ELR (cell line): ENCODE measurements at places on chromosomes 3 and 15.

DNA sequence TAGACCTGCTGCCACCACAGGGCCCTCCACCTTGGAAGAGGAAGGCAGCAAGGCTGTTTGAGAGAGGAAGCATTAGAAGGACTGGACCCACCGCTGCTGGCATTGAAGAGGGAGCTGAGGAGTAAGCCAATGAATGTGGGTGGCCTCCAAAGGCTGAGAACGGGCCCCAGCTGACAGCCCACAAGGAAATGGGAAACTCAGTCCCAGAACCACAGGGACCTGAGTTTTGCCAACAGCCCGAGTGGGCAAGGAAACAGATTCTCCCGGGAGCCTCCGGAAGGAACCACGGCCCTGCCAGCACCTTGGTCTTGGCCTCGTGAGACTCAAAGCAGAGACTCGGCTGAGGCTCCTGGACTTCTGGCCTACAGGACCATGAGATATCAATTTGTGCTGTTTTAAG, 95.4 kb upstream of the SNRPA1 start:
- no peak for DNase-seq

GRCh38 chr3:28326458-28326926, 22.0 kb upstream of the ZCWPW2 start:
- no peak for DNase-seq

DNA sequence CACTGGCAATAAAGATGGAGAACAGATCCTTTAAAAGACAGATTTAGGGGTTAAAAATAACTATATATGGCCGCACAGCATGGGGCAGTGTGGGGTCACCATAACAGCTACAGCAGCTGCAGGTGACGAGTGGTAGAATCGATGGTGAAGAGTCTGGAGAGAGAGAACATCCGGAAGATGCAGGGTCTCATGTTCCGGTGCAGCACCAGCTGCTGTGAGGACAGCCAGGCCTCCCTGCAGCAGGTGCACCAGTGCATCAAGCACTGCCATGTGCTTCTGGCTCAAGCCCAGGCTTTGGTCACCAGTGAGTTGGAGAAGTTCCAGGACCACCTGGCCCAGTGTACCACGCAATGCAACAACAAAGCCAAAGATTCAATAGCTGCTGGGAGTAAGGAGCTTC, 93.7 kb upstream of the IMPG2 start:
- no peak for DNase-seq

- no peak for DNase-seq
Observed at GRCh38 chr15:99481113-99481950, 84.5 kb upstream of the MEF2A start.

DNA sequence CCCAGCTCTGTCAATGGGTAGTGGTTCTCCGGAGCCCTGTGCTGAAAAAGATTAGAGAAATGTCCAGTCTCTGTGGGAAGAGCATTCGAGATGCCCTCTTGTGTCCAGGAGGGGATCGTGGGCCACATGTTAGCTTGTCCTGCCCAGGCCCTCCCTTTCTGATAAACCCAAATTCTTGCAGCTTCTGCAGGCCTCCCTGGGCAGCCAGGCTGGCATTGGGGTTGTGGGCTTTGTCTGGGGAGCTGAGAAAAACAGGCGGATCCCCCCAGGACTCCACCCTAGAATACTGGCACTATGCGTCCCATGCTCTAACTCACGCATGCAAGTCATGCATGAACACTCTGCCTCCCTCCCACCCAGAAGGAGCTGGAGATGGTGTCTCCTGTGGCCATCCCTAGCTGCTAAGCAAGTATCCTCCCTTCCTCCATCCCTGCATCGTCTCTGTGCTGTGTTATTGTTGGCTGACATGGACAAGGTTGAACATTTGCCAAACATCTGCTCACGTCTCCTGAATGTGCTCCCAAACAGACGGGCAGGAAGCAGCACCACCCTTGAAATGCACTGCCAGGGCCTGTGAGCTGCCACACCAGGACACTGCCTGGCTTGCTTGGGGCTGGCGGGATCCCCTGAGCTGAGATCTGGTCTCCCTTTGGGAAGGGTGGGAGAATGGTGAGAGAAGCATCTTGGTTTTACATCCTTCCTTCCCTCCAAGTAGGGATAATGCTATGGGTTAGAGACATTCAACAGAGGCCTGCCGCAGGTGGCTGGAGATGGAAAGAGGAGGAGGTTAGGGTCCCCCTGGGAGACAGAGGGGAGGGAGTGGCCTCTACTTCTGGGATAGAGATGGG, 26.5 kb downstream of the CFAP161 start:
- DNase-seq = no peak

DNA sequence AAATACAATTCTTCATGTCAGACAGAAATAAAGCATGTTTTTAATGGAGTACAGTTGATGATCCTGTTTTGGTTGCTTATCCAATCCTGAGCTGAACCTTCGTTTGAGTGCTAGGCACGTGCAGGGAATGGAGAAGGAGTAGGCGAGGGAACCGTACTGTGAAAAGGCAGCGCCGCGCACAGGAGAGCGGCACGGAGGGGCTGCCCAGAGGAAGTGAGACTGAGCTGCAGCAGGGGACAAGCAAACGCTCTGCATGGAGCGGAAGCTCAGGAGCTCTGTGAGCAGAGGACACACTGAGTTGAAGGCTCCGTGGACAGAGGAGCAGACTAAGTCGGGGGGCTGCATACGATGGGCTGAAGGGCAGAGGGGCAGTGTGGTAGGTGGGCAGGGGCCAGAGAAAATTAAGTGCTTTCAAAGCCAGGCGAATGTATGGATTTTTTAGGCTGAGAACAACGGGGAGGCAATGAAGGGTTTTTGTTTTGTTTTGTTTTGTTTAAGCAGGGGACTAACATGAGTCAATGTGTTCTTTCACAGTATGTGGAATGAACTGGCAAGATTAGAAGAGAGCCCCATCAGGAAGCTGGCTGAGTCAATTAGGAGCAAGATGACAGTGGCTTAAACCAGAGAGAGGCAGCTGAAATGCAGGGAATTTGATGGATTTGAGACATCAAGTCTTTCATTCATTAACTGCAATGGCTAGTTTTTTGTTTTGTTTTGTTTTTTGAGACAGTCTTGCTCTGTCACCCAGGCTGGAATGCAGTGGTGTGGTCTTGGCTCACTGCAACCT, 23.8 kb upstream of the TM2D3 start:
- DNase-seq = peak; percentile 81

GRCh38 chr3:187774185-187774789, 29.0 kb upstream of the BCL6 start:
- DNase-seq = no peak

GRCh38 chr15:33453761-33454160, 143.0 kb downstream of the RYR3 start:
- no peak for DNase-seq

DNA sequence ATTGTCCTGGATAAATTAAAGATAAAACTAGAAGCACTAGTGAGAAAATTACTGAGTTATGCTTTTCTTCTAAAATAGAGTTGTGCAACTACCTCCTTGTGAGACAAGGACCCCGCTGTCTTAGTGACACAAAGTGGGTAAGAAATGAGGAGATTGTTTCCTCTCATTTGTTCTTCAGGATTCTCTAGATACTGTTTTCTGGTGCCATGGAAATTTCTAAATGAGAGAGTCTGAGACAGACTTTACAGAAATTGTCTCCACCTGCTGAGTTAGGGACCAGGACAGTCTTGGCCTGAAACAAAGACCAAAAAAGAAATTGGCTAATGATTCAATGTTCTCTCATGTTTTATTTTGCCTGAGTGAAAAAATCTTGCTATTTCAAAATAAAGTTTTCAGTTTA, 427.5 kb downstream of the TUSC7 start:
- DNase-seq = no peak

DNA sequence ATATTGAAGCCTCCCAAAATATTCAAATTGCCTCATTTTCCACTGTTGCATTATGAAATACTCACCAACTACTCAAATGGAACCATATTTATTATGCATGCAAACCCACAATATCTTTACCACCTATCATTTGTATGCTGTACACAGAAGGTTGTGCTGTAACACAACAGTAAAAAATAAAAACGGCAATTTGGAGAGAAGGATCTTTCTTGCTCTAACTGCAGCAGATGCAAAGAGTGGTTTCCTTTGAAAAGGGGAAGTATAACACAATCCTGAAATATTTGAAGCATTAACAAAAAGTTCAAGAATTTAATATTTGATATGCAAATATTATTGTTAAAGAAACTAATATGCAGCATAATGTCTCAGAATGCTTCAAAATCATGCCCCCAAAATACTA, 244.5 kb upstream of the SUCLG2 start:
- DNase-seq = no peak

- no peak for DNase-seq
Observed at GRCh38 chr3:60746043-60746638, 505.1 kb downstream of the FHIT start.

DNA sequence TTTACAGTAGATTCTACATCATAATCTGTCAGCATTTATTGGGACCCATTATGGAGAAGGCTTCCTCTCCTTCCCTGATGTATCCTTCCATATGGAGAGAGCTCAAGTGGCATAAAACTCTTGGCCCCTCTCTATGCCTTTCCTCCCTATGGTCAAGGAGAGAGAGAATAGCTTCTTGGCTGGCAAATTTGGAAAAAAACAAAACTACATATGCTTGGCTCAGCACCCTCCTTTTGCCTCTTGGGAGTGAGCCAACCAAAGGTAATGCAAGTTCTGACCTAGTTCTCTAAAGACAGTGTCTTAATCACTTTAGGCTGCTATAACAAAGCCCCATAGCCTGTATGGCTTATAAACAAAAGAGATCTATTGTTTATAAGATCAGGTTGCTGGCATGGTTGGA, 37.5 kb downstream of the C3orf70 start:
- DNase-seq = no peak

- DNase-seq = peak; percentile 80
Observed at GRCh38 chr3:52277071-52277964, 1.1 kb downstream of the WDR82 start.

DNA sequence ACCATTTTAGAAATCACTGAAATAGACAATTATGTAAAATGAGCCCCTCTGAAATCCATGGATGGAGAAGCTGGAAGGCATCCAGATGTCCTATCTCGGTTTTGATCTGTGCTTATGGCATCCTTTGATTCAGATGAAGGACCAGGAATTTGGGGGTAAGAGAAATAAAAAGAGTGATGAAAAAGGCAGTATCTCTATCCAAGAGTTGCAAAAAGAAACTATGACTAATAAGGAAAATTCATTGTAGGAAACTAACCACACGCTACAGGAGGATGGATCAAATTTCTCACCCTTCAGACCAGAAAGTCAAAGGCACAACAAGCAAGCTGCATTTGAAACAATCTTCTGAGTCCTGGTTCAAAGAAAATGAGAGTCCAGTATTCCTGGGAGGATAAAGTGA, 34.8 kb downstream of the SRGAP3 start:
- peak; percentile 58 for DNase-seq

- no peak for DNase-seq
Observed at GRCh38 chr3:112579697-112580096, 17.9 kb downstream of the SLC35A5 start.

DNA sequence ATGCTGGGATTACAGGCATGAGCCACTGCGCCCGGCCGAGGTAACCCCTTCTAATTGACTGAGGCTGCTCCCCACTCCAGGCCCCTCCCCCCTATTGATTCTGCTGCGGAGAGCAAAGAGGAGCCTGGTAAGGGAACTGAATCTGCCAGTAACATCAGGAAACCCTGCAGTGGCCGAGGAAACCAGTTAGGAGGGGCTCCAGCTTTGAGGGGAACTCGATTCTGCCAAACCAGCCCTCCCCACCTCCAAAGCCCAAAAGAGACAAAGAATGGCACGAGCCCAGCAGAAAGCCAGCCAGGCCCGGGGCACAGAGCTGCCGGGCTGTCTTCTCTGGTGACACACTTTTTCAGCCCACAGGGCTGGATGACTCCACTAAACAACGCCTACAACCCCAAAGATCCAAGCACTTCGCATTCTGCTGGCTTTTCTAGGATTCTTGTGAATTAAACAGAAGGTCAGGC, 15.0 kb upstream of the ACAD9 start:
- no peak for DNase-seq

DNA sequence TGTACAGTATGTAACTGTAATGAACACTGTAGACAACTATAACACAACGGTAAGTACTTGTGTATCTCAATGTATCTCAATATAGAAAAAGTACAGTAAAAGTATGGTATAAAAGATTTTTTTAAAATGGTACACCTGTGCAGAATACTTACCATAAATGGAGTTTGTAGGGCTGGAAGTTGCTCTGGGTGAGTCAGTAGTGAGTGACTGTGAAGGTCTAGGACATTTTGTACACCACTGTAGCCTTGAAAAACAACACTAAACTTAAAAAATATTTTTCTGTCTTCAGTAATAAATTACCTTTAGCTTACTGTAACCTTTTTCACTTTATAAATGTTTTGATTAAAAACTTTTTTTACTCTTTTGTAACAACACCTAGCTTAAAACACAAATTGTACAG, 142.9 kb downstream of the ATG7 start:
- no peak for DNase-seq

- no peak for DNase-seq
Observed at GRCh38 chr3:194312186-194312742, 38.9 kb downstream of the CPN2 start.

DNA sequence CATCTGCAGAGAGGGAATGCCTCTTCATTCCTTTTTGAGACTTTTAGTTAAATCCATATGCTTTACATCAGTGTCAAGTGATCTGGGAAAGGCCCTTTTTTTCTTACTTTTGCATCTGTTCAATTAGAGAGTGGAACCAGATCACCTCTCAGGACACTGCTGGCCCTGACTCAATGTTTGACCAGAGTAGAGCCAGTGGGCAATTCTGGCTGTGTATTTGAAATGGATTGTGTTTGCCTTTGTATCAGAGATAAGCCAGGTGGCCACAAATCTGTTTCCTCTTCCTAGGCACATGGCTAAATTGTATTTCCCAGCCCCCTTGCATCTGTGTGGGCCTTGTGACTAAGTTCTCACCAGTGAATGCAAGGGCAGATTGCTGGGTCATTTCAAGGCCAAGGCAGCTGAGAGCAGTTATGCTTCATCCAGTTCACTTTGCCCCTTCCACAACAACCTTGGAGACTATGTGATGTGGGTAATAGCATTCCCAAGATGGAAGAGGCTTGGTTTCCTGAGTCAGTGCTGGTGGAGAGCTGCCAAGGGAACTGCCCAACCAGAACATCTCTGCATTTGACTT, 75.6 kb upstream of the CACNA2D3 start:
- peak; percentile 5 for DNase-seq

GRCh38 chr3:124837730-124838186, 49.4 kb downstream of the ITGB5 start:
- peak; percentile 93 for DNase-seq

DNA sequence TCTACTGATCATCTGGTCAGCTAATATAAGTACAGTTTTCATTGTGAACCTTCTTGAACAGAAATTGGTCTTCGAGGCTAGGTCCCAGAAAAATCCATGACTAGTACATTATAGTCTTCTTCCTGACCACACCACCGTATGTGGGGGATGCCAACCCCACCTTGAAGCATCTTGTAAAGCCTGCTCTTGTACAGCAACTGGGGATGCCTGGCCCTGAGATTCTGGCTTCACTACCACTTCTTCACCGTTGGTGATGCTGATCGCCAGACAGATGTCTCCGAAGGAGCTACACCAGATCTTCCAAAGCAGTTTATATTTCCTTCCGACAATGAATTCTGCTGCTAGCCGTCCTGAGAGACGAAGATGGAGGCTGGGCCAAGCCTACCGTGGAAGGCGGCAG, 238.3 kb downstream of the CDIN1 start:
- DNase-seq = no peak

GRCh38 chr3:172782235-172782634, 31.7 kb downstream of the ECT2 start:
- no peak for DNase-seq
